ENCODE measurements at places on chromosomes 7 and 10. TPM values are rescaled to one million over a fixed set of nuclear protein-coding genes. Genes with fewer than 3 reads are reported as not detected.

Gene ZNF775
- 6.5 TPM for total RNA-seq

Gene CDC14C
- total RNA-seq = 0.17 TPM

Gene ASAH2B
- total RNA-seq = 7.6 TPM

DNA sequence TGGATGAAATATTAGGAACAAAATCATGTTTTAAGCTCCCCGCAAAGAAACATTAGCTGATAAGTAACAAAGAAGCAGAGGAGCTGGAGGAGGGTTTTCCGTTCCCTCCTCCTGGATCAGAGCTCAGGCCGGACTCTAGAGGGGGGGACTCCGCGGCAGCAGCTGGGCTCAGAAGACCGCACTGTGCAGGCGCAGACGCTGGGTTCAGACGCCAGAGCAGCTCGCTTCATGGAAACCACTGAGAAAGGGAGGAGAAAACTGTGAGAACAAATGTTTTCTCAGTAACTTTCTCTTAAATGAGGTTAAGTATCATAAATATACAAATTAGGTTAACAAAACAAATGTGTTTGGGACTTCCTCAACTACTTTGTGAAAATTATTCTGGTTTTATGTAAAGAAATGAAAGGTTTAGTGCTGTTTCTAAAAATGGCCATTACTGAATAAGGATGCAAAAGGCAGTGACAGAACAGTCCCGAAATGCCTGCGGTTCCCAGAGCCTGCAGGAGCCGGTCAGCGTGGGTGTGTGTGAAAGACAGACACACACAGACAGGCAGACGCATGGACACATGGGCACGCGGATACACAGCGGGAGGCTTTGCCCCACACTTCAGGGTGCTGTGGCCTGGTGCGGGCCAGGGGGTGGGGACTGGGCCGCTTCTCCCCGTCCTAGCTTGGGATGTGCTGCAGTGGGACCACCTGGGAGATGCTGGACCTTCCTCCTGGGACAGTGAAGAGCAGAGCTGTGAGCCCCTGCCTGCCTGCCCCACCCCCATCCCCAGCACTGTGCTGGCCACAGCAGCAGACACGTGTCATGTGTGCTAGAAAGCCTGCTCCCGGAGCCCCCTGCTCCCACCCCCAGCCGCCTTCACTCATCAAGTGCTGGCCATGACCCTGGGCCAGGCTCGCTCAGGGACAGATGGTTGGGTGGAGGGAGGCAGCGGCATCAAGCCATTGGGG, 20.3 kb upstream of the ADGRA1 start:
- DNase-seq = peak; percentile 2

DNA sequence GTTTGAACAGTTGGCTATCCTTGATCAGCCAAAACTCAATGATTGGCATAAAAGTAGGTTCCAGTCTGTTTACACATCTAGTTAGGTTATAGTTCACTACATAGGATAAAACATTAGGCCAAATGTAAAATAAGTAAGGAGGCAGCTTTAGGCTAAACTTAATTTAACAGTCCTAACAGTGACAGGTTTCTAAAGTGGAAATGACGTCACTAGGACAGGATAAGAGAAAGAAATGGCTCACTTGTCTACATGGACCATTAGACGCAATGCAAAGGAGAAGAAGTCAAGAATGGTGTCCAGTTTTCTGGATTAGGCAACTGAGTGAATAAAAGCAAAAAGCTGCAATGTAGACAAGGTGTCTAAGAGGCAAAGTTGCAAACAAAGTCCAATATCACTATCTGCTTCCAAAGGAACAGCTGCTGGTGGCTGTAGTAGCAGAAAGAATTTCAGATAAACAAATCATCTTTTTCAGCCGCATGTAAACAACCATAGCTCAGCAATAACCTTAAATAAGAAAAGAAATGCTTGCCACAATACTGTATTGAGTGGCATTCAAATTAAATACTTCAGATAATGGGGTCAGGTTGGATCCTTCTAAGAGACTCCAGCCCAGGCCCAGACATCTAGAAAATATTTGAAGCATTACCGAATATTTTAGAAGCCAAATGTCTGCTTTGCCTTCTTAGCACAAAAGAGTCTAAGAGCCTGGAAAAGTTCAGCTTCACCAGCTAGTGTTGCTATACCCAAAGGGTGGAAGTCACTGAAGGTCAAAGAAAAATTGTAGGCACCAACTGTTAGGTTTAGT, 154.2 kb downstream of the NEBL start:
- DNase-seq = no peak

- DNase-seq = no peak
Measured at GRCh38 chr10:132372516-132373095, 24.4 kb upstream of the PWWP2B start.
